ENCODE measurements at places on chromosomes 7 and 10. TPM values are rescaled to one million over a fixed set of nuclear protein-coding genes. Genes with fewer than 3 reads are reported as not detected.

Gene STOX1
- 1.0 TPM for polyA plus RNA-seq

Gene ZMIZ1
- polyA plus RNA-seq: 16.1 TPM

Gene VAX1
- not detected for polyA plus RNA-seq

Gene PTPN12
- polyA plus RNA-seq: 4.1 TPM

Gene LRRD1
- polyA plus RNA-seq: not detected

Gene CFAP69
- polyA plus RNA-seq: 0.60 TPM

Gene TWNK
- 14.4 TPM for polyA plus RNA-seq

Gene CRYGN
- not detected for polyA plus RNA-seq

Gene GNAT3
- polyA plus RNA-seq: 7.0 TPM

DNA sequence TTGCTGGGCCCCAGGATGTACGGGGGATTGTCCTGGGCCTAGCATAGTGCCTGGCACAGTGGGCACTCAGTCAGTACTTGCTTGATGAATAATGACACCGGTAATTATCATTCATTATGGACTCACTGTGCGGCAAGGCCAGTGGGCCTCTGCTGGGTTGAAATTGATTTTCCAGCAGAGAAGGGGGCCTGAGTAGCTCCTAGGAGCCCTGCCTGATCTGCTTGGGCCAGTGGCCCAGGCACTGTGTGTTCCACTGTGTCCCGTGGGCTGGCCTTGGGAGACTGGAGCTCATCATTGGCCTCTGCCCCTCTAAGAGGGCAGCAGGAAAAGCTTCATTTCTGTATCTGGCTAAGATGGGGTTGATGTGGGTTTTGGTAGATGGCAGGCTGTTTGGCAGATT is 1.4 kb downstream of the CHST3 start:
- DNase-seq: no peak

DNA sequence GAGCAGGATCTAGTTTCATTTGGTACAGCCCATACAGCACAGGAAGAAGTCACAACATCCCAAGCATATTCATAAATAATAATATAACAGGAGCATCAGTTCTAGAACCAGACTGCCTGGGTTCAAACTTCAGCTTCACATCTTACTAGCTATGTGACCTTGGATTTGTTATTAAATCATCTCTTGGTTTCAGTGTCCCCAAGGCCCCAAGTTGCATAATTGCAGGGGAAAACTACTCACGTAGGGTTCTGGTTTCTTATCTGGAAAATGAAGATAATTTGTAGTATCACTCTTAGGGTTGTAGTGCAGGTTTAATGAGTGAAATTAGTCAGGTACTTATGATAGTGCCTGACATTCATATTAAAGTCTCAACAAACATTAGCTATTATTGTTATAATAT is 5.5 kb upstream of the IQUB start:
- no peak for DNase-seq

DNA sequence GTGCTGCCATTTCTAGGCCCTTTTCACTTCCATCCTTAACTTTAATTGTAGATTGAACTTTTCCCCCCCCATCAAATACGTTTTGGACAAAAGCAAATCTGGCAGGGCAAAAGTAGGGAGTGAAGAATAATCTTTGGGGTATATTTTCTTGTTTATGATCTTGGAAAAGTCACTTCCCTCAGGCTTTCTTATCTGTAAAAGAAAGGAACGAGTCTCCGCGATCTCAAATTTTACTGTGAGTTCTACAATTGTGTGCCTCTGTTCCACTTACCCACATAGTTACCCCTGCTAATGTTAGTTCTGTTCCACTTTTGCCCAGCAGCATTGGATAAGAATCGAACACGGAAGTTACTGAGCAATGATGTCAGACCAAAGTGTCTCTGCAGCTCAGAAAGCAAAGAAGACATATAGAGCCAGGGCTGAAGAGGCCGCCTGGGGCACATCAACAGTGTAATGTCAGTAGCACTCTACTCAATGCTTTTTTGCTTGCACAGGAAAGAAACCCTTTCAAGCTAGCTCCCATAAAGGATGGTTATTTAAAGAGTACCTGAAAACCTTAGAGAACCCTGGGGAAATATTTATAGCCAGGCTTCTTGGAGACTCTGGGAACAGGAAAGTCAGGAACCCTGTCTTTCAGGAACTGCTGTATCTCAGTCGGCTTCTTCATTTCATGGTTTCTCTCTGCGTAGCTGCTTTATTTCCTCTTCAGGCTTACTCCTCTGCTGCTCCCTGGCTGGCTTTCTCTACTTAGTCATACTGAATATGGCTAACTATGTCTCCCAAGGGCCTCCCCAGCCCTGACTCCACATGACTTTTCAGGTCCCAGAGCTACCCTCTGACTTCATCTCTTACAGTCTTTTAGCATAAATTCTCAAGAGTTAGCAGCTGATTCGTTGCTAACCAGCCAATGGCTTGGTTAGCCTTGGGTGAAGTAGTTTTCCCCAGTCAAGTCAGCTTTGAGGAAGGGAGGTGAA is 123.7 kb upstream of the FAM3C start:
- no peak for DNase-seq

DNA sequence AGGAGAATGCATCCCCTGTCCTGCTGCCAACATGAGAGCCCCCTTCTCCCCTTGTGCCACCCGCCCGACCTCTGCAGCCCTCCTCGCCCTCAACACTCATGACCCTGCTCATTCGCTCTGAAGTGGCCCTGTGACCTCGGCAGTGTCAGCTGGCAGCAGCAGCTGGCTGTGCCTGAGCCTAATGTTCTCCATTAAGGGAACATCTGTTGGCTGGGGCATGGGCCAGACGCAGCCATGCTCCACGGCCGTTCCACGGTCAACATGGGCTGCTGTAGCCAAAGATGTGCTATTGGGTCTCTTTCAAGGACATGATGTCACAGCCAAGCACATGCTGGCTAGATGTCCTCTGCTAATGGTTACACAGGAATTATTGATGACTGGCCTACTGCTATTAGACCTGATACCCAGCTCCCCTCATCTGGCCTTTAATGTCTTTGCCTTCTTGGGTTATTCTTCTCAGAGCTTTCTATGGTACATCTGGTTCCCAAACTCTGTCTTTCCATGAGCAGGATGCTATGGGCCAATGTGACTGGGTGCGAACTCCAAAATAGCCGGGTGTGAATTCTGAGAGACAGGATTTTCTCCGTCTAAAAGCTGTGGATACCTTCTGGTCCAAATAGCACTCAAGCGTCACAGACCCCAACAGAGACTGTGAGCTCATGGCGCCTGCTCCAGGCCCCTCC is 22.4 kb downstream of the ADCYAP1R1 start:
- DNase-seq: no peak

DNA sequence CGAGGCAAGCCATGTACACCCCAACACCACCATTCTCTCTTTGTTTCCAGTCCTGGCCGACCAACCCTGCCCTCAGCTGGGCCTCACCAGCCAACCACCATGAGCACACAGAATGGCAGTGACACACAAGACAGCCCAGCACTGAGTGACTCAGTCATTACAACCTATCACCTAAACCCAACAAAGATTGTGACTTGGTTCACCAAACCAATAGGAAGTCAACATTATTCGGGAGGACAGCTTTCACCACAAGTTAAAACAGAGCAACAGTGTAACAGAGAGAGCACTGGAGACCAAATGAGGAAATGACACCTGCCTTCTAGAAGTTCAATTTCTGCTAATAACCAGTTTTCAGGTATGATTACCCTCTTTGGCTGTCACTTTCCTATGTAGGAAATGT is 72.1 kb downstream of the DNMBP start:
- DNase-seq: peak; percentile 48

DNA sequence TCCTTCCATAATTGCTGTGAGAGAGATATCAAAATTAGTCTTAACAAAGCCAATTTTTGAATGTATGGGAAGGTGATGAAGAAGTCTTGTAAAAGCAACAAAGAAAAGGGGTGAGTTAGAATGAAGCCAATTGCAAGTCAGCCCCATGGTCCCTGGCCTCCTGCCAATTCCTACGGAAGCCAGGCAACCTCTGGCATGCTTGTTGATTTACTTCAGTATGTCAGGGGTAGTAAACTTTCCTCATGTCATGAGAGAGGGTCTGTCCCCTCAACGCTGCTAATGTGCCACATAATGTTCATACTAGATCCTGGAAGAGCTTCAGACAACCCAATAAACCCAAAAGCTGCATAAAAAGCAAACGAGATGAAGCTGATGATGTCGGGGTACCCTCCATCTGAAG is 159.1 kb upstream of the YAE1 start:
- no peak for DNase-seq

- DNase-seq: no peak
Observed at GRCh38 chr10:109740436-109740835, 182.9 kb downstream of the XPNPEP1 start.

GRCh38 chr7:130369831-130370550 is 10.3 kb upstream of the CPA1 start:
- no peak for DNase-seq

- no peak for DNase-seq
Observed at GRCh38 chr10:126654579-126654978, 15.9 kb downstream of the C10orf90 start.

GRCh38 chr7:115352375-115352774 is 430.5 kb downstream of the MDFIC start:
- DNase-seq: no peak

DNA sequence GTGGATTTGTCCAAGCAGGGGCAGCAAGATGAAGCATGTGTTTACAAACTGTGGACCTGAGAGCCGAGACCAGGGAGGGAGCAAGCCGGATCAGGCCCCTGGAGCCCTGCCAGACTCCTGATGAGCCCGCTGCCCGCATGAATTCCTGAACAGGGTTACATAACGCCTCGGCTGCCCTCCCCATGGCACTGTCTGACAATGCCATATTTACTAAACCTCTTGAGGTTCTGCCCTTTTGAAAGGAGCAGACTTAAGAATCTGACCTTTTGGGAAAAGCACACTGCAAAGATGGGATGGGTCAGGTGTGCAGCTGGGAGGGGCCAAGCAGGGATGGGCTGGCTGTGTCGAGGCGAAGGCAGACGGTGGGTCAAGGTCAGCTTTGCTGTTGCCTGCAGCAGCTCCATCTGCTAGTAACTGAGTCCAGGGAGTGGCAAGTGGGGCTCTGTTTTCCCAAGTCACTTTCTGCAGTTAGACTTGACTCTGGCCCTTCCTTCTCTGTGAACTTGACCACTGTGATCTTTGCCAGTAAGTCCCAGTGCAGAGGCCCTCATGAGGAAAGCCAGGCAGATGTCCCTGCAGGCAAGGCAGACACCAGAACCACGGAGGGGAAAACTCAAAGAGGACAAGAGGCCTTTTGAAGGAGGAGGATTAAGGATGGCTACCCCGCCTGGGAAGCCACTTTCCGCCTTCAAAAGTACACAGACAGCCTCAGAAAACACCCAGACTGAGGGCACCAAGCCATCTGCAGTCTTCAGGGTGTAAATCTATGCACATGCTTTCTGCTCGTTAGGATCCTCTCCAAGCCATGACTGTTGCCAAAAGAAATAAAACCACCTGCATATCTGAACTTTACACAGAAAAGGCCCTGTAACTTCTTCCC is 175.8 kb downstream of the TNS3 start:
- no peak for DNase-seq

DNA sequence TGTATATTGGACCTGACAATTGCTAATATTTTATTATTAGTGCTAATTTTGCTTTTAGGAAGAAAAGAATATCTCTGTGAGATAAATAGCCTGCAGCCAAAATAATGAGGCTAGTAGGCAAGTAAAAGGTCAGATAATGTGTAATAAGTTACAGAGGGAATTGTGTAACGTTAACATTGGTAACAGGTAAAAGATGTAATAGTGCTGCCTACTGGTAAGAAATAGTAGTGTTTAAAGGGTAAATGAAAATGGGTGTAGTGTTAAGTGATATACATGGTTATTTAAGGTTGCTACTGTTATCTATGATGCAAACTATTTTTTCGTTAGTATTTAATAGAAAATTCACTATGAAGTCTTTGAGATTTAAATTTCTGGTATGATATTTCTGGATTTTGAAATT is 9.2 kb upstream of the FOXP2 start:
- no peak for DNase-seq

DNA sequence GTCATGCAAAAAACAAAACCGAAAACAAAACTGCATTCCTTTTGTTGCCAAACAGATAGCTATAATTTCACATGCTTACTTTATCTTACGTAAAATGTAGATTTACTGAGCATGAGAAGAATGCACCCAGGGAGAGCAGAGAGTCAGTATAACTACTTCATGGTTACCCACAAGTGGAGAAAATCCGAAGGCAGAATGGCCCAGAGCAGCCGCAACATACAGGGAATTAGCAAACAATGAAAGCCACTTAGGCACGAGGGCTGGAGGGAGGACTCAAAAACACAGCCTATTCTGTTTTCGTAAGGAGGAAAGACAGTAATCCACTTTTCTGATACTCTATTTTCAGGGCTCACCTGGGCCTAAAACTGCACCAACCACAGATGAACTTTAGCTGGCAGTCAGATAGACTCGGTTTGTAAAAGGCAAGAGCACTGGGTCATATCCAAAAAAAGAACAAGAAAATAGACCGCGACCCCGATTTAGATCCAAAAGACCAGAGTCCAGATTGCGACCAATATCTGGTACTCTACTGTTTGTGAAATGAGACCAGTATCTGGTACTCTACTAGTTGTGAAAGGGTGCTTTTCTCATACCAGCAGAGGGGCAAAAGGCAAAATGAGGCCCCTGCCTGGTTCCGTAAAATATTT is 1.3 kb downstream of the ITPRIP start:
- no peak for DNase-seq

GRCh38 chr7:132145466-132145865 is 430.8 kb downstream of the PLXNA4 start:
- DNase-seq: no peak

GRCh38 chr7:15688279-15688626 is 1.8 kb upstream of the MEOX2 start:
- DNase-seq: no peak

DNA sequence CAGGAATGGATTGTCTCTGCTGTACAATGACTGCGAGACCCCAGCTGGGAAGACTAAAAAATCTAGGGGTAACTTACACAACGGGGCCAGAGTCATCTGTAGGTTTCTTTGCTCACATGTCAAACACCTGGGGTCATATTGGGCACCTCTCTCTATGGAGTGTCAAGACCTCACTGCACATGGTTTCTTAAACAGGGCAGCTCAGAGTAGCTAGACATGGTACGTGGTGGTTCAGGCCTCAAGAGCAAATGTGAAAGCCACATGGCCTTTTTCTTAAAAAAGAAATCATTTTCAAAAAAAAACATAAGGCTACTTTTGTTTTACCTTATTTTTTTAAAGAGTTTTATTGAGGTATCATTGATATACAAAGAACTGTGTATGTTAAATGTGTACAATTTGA is 162.2 kb upstream of the ITGB1 start:
- no peak for DNase-seq

- DNase-seq: no peak
Observed at GRCh38 chr10:14728346-14728745, 46.4 kb downstream of the FAM107B start.

- DNase-seq: no peak
Observed at GRCh38 chr10:48725708-48726107, 41.0 kb downstream of the WDFY4 start.
